ENCODE measurements at places on chromosomes 2 and 18.

- DNase-seq, result no peak
These were observed 4.7 kb downstream of the HS6ST1 start for GRCh38 chr2:128313931-128314347.

GRCh38 chr2:54652540-54652939, 70.9 kb upstream of the EML6 start:
- DNase-seq, result no peak

DNA sequence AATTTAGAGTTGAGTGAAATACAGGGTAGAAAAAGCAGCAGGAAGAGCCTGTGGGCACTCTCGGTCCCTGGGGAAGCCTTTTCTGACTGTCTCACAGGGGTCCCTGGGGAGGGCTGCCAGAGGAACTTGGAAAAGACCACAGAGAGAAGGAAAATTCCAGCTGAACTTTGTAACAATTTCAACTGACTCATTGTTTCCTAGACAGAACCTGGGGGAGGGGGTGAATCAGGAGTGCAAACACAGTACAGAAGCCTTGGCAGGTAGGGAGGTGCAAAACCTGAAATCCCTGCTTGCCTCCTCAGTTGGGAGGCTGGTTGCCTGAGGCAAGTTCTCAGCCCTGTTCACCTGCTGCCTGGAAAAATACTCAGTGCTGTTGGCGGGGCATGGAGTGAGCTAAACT, 106.8 kb downstream of the GRB14 start:
- no peak for DNase-seq

GRCh38 chr2:162074928-162075688, 1.1 kb upstream of the DPP4 start:
- no peak for DNase-seq

GRCh38 chr18:3855966-3856365, 406.0 kb downstream of the TGIF1 start:
- no peak for DNase-seq

DNA sequence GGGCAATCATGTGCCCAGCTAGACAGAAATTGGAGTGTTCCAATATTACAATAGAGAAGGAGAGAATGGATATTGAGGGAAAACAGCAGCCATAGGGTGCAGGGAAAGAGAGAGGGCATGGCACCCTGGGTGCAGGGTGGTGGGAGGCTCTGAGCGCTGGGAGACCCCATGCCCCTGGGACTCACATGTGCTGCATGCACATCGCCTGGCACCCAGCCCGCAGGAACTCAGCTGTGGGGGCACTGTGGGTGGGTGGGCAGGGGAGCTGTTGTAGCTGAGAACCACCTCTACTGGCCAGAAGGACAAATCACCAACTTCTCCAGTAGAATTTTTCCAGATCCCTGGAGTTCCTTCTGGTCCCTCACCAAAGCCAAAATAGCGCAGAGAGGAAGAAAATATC, 7.2 kb upstream of the NEURL3 start:
- DNase-seq, result no peak

DNA sequence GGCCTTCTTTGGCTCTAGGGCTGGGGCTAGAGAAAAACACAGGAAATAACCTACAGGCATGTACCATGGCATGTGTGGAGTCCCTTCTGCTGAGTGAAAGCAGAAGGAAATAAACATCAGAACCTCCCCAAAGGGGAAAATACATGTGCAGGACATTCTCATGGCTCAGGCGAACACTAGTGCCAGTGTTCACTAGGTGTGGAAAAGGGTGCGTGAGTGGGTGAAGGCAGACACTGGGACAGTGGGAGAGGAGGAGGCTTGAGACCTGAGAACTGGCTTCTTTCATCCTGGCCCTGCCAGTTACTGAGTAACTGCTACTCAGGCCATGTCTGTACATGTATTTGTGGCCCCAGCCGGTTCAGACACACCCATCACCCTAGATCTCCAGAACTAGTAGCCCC, 268.2 kb downstream of the PRKCE start:
- DNase-seq, result no peak

DNA sequence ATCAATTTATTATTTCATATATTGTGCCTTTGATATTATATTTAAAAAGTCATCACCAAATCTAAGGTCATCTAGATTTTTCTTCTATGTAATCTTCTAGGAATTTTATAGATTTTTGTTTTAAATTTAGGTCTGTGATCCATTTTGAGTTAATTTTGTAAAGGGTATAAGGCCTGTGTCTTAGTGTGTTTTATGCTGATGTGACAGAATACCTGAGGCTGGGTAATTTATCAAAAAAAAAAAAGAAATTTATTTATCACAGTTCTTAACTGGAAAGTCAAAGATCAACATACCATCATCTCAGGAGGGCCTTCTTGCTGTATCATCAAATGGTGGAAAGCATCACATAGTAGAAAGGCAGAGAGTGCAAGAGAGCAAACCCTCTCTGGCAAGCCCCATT, 216.2 kb downstream of the PDE1A start:
- DNase-seq, result no peak

GRCh38 chr2:203937788-203938187, 1.2 kb downstream of the ICOS start:
- DNase-seq, result no peak

GRCh38 chr2:189402932-189403331, 38.3 kb upstream of the WDR75 start:
- DNase-seq, result no peak

- no peak for DNase-seq
These were observed 10.1 kb upstream of the MAL start for GRCh38 chr2:95015261-95015912.

- peak; percentile 57 for DNase-seq
These were observed 496 bp upstream of the ITGA4 start for GRCh38 chr2:181456660-181457120.

- no peak for DNase-seq
These were observed 265.9 kb downstream of the CELF4 start for GRCh38 chr18:37299471-37300304.

GRCh38 chr2:1462994-1463393, 49.7 kb downstream of the TPO start:
- no peak for DNase-seq

DNA sequence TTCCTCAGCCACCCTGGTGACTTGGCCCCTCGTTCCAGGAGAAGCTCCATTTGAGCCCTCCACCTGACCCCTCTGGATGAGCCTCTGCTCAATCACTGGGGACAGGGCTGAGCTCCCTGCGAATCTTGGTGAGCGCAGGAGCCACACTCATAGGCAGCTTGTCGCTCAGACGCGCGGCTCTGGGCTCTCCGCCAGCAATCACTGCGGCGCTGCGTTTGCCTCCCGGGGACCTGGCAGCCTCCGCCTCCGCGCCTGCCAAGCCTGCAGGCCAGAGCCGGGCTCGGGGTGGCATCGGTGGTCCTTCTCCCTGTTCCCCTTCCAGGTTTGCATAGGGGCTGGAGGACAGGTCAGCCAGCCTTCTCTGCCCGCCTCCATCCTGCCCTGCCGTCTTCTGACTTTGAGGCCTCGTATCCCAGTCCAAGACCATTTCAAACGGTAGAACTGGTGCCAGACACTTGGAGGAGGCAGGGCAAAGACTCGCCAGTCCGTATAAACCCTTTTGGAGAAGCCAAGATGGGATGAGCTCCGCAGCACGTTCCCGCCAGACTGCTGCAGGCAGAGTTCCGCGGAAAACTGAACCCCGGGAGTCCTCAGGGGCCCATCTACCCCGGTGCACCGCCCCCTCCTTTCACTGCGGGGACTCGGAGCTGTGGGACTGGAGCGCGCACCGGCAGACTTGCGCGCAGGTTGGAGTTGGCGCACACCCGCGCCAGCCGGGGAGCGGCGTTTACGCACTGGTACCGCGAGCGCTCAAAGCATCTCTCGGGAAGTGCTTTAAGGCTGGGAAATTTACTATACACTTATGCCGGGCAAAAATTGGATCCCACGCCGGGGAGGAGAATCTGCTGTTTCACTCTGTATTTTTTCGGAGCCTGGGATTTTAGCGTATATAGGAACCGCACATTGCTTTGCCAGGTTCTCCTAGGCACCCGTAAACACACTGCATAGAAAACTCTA, 1.1 kb upstream of the TACR1 start:
- no peak for DNase-seq

GRCh38 chr18:48051945-48052840, 121.7 kb upstream of the SMAD2 start:
- DNase-seq, result no peak

DNA sequence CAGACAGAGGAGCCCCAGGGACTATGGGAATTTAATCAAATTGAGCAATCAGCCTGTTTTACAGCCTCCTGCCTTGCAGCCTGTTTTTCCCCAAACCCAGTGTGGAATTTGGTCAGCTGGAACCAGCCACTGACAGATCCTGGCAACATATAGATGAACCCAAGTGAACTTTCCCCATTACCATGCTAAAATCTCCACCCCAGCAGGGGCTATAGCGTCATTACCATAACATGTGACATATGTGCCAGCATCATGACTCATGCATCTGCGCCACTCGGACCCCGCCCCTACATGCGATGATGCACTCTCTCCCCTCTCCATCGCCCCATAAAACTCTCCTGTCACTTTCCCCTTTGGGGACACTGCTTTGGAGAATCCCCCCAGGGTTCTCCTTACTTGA, 17.3 kb upstream of the FEZ2 start:
- DNase-seq, result no peak

DNA sequence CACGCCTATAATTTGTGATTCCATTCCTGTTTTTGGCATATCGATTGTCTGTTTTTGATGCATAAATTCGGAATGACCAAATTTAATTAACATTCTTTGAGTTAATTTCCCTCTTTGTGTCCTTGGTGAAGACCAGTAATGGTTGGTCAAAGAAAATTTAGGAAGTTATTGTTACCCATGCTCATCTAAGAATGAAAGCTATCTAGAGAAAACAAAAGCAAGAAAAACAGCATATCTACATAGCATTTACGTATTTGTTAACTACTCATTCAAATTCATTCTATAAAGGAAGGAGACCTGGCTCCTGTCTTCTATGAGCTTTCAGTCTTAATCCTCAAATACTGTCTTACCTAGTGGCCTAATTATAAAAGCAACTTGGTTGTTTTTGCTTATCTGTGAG, 59.2 kb upstream of the CHST9 start:
- DNase-seq, result no peak

- DNase-seq, result no peak
These were observed 41.6 kb upstream of the MAP4K4 start for GRCh38 chr2:101655702-101656422.

- no peak for DNase-seq
These were observed 456.3 kb downstream of the TGIF1 start for GRCh38 chr18:3906116-3906750.

- peak; percentile 62 for DNase-seq
These were observed at the start of the genes ATG4B and THAP4 for GRCh38 chr2:241637018-241637794. TSS of gene ATG4B (plus strand) at chr2:241637693. CDS start at chr2:241637715, 22 bp downstream. TSS of gene THAP4 (minus strand) at chr2:241637158. CDS start at chr2:241637017, 141 bp downstream.

DNA sequence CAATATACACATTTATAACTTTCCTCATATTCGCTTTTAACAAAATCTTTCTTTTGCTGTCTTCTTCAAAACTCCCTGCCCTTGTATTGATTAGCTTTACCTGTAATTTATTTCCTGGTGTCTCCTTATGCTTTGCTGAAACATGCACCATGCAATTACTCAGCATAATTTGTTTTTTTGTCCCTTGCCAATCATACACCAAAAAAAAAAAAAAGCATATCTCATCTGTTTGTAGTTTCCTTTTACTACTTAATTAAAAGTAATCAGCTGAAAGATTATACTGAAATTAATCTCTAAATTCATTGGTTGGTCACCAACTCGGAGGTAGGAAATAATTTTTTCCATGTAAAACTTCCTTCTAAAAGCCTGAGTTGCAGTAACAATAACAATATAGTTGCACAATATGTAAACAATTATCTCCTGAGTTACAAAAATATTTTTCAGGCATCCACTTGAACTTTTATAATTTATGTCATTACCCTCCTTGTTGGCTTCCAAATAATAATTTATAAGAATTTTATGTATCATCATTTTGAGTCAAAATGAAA, 53.0 kb upstream of the ROCK1 start:
- DNase-seq, result no peak

DNA sequence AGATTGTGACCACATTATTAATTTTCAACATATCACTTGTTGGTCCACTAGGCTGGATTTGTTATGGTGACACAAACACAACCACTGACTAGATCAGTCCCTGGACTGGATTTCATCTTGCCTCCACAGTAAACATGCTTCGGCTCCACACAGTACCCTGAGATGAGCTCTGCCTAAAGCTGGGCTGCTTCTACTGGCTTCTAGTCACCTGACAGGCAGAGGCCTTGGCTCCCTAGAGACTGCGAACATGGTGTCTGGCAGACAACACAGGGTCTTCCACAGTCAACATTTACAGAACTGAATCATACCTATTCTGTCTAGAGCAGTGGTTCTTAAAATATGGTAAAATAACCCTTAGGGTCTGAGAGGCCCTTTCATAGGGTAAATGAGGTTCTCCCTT, 69.2 kb downstream of the RIT2 start:
- DNase-seq, result no peak

DNA sequence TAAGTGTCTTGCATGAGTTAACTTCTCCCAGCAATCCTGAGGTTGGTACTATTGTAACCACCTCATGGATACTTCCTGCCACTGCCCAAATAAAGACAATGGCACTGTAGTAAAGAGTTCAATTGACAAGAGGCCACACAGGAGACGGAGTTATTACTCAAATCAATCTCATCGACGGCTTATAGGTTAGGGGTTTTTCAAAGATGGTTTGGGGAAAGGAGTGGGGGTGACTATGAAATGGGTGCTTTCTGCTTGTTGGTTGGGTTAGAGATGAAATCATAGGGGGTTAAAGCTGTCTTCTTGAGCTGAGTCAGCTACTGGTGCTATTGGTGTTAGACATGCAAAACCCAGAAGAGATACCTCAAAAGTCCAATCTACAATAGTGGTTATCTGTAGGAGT, 1258.0 kb upstream of the ZEB2 start:
- no peak for DNase-seq

DNA sequence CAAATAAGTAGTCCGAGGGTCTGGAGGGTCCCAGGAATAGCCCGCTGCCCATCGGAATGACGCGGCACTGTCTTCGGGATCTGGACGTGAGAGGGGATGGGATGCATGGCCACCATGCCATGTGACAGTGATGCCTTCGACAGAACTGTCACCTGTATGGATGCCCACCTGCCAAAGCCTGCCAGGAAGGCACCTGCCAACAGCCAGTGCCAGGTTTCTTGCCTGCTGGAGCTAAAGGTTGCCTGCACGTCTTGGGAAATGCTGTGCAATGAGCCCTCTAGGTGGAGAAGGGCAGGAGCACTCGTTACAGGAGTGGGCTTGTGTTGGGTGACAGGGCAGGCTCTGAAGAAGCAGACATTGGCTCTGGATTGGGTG, 20.5 kb downstream of the GPR35 start:
- DNase-seq, result no peak

GRCh38 chr2:233849607-233850271, 4.6 kb downstream of the HJURP start:
- DNase-seq, result no peak

DNA sequence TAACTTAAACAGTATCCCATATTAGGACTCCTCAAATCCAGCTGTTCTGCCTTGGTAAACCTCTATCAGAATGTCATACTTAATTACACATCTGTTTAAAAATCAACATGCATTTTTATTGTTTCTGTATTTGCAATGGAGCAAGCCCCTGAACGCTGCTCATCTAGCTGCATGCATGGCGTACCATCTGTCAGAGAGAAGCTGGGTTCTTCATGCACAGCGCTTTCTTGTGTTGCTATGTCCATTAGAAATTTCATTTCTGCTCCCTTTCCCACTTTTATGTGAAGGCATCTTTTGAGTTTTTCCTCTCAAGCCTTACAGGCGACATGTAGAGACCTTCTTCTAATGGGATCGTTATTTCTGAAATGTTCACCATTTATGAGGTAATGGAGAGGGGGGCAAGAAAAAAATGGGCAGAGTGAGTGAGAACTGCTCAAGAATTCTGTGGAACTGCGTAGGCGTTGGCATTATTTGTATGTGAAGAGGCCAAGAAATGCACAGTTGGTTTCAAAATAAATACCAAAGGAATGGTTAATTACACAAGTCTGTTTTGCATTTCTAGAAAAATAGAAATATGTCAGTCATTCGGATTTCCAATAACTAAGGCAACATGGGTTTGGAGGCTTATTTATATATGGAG, 31.6 kb downstream of the INSIG2 start:
- no peak for DNase-seq

Measured in stimulated activated CD4-positive, alpha-beta T cell treated with anti-CD3 and anti-CD28 coated beads, Interleukin-15, amount 100 ng/mL, for 48 hours (primary cell).